Right ventricle myocardium superior (tissue), 1 donor: ENCODE measurements at places on chromosomes 11 and 22. TPM values are rescaled to one million over a fixed set of nuclear protein-coding genes. Genes with fewer than 3 reads are reported as not detected.

Gene OMP
- total RNA-seq, result not detected

Gene ADM2
- not detected for total RNA-seq

DNA sequence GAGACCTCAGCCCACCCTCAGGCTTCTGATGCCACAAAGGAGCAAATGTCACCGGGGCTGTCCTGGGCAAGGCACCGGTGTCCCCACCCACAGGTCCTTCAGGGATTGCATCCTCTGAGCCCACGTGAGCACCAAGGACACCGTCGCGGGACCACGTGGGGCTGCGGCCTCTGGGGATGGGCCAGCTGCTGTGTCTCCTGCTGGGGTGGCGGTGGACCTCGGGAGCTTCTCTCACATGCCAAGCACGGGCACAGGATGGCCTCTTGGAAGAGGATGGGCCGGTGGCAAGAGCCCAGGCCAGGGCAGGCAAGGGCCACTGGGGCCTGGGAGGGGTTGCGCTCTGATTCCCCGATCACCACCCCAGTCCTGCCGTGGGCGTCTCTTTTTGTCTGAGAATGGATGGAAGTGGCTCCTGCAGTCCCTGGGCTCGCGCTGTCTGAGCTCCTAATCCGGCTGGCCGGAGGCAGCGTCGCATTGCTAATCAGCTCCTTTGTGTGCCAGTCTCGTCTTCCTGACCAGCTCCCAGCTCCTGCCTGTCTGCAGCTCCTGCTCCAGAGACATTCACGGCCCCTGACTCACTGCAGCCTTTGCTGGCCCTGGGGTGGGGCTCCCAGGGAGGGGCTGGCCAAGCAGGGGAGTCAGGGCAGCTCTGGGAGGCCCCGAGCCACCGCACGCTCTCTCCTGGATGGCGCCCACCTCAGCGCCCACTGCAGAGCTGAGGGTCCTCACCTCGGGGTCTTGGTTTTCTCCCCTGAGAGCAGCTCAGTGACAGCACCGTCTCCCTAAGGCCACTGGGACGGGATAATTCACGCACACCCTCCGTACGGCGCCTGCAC, 146.7 kb downstream of the CTTN start:
- no peak for DNase-seq

DNA sequence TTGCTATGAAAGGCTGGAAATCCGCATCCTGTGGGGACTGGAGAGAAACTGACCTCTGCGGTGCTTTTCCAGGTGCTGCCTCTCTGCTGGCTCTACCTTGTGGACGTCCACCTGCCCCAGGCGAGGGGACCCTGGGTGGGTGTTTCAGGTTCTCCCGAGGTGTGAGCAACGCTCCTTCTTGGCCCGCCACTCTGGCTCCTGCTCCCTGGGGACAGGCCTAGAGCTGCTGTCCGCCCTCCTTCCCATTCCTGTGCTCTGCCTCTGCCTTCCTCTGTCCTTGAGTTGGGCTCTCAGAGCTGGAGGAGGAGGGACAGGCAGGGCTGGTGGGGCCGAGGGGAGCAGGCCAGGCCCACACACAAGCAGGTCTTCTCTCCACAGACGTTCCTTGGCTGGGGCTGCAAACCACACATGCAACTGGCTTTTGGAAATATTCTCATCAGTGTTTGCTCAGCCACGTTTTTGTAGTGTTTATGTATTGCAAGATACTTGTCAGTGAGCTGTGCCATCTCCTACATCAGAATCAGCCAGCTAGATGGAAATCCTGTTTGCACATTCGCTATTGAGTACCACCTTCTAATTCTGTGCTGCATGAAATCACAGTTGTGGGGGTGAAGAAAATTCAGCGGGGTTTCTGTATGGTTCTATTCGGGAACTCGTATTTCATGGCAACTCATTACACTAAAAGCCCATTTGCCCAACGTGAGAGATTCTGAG, 1115.0 kb downstream of the BRD1 start:
- DNase-seq, result no peak

Gene SNAP29
- 22.3 TPM for total RNA-seq

- no peak for DNase-seq
These were observed 173.0 kb upstream of the CADM1 start for GRCh38 chr11:115677190-115677589.

- DNase-seq, result no peak
These were observed 234.2 kb downstream of the AASDHPPT start for GRCh38 chr11:106311531-106312230.

Gene NOX4
- 1.7 TPM for total RNA-seq

GRCh38 chr22:36145881-36146280, 14.7 kb downstream of the APOL3 start:
- DNase-seq, result no peak

DNA sequence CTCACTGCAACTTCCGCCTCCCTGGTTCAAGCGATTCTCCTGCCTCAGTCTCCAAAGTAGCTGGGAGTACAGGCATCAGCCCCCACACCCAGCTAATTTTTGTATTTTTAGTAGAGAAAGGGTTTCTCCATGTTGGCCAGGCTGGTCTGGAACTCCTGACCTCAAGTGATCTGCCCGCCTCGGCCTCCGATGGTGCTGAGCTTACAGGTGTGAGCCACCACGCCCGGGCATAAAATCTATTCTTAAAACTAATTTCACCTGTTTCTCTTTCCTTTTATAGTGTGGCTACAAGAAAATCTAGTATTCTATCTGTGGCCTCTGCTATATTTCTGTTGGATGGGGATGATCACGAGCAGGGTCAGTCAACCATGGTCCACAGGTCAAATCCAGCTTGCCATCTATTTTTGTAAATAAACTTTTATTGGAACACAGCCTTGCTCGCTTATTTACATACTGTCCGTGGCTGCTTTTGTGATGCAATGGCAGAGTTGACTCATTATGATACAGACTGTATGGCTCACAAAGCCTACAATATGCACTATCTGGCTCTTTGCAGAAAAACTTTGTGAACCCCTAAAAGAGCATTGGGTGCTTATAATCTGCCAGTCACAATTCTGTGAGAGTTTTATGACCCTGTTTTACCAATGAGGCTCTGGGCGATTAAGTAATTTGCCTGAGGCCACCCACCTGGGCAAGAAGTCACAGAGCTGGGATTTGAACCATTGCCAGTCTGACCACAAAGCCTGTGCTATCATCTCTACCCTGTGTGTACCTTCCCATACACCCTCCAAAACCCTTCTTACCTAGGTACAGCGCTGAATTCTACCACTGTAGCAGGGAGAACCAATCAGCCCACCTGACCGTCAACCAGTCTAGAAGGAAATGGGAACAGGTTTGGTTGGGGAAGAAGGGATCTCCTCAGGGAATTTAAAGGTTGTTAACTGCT, 28.3 kb downstream of the SLC1A2 start:
- no peak for DNase-seq

DNA sequence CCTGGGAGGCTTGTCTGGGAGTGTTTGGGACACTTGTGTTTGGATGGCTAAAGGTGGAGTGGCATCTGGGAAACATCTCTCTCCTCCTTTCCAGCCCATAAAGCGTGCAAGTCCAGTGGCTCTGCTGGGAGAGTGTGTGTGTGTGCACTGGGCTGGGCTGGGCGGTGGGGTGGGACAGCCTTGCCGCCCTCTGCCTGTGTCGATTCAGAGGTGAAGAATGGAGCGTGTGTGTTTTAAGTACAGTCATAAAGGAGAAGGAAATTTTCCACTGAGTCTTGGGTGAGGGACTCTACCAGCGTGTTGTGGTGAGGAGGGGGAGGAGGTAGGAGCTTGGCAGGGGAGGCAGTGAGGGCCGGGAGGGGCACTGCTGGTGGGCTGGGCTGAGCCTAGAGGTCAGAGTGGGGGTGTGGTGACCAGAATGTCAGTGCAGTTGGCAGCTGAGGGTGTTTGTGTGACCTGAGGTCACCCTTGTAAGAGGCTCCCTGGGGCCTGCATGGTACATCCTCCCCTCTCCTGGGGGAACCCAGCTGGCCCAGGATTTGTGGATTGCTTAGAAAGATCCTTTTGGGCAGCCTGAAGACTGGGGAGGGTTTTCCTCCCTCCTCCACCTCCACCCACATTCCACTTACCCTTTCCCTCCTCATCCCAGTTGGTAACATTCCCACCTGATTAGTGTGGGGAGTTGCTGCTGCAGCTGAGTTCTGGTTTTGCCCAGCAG, 1.7 kb downstream of the TIMP3 start:
- DNase-seq, result peak; percentile 57
